ENCODE measurements at places on chromosomes 3 and 15. TPM values are rescaled to one million over a fixed set of nuclear protein-coding genes. Genes with fewer than 3 reads are reported as not detected.
A peak's percentile ranks its signal among the peaks of the same experiment; 100 is the strongest.

GRCh38 chr3:181363231-181363630 lies 348.5 kb upstream of the SOX2 start:
- DNase-seq, result no peak

- DNase-seq, result no peak
Observed at GRCh38 chr15:31125061-31125460, 23.5 kb upstream of the TRPM1 start.

DNA sequence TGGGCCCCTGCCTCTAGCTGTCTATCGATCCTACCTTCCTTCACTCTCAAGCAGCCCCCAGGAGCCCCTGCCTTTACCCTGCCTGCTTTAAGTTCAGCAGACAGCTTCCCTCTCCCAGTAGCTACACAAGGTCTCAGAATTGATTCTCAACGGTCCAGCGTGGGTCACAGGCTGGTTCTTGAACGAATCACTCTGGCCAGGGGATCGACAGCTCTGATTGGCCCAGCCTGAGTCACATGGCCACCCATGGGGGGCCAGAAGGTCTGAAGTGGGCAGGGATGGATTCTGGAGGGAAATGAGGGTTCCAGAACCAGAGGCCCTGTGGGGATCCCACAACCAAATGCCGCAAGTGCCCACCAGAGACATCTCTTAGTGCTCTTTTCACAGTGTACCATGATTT lies 23.7 kb upstream of the CCDC174 start:
- no peak for DNase-seq

- DNase-seq, result no peak
Observed at GRCh38 chr15:76285241-76285825, 25.9 kb downstream of the ETFA start.

- no peak for DNase-seq
Observed at GRCh38 chr15:65730549-65731172, 61.4 kb downstream of the DENND4A start.

DNA sequence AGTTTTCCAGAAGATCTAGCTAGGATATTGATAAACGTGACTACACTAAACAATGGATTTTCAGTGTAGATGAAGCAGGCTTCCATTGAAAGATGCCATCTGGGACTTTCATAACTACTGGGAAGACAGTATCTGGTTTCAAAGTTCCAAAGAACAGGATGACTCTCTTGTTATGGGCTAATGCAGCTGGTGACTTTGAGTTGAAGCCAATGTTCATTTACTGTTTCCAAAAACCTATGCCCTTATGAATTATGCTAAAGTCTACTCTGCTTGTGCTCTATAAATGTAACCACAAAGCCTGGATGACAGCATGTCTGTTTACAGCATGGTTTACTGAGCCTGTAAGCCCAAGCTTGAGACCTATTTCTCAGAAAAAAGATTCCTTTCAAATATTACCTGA lies 245.4 kb downstream of the GBE1 start:
- DNase-seq, result no peak

- DNase-seq, result no peak
Observed at GRCh38 chr3:144018776-144019175, 47.2 kb downstream of the DIPK2A start.

DNA sequence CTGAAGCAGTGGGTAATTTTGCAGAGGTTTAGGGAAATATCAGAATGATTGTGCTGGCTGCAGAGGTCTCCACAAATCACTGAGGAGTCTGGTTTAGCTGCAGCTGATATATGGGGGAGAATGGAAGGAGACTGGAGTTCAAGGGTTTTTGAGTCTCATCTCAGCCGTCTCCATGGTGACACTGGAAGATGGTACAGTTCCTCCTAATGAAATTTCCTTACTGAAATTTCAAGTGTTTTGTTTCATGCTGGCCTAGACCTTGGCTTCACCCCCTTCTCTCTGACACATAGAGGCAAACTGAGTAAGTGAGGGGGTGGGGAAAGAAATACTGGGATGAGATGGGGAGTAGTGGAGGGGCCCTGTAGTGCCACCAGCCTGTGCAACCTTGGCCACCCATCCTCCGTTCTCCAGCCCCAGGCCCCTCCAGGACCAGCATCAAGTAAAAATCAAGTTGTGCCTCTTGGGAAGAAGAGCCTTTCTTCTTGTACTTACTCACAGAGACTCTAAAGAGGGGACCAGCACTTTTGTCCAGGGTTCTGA lies 17.8 kb upstream of the MORF4L1 start:
- DNase-seq, result no peak

- no peak for DNase-seq
Observed at GRCh38 chr3:182715006-182715405, 78.3 kb upstream of the ATP11B start.

- peak; percentile 69 for DNase-seq
Observed at GRCh38 chr3:43394041-43394554, 107.8 kb downstream of the SNRK start.

- DNase-seq, result no peak
Observed at GRCh38 chr15:38846346-38846745, 281.7 kb upstream of the RASGRP1 start.

GRCh38 chr15:87547470-87548181 lies 708.9 kb downstream of the NTRK3 start:
- no peak for DNase-seq

DNA sequence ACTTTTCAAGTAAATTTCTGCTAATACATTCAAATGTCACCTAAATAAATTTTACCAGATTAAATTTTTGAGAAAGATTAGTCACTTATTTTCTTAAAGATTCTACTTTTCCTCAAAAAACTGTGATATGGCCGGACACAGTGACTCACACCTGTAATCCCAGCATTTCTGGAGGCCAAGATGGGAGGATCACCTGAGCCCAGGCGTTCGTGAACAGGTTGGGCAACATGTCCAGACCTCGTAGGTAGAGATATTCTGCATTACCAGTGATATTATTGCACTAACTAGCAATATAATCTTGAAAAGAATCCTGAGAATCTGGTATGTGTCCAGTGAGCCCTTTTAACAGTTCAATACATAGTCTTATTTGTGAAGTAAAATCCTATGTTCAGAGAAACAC lies 61.7 kb downstream of the CBLB start:
- DNase-seq, result no peak

- no peak for DNase-seq
Observed at GRCh38 chr15:87712211-87712610, 544.3 kb downstream of the NTRK3 start.

- DNase-seq, result no peak
Observed at GRCh38 chr3:183777016-183777618, 48.3 kb downstream of the MAP6D1 start.

DNA sequence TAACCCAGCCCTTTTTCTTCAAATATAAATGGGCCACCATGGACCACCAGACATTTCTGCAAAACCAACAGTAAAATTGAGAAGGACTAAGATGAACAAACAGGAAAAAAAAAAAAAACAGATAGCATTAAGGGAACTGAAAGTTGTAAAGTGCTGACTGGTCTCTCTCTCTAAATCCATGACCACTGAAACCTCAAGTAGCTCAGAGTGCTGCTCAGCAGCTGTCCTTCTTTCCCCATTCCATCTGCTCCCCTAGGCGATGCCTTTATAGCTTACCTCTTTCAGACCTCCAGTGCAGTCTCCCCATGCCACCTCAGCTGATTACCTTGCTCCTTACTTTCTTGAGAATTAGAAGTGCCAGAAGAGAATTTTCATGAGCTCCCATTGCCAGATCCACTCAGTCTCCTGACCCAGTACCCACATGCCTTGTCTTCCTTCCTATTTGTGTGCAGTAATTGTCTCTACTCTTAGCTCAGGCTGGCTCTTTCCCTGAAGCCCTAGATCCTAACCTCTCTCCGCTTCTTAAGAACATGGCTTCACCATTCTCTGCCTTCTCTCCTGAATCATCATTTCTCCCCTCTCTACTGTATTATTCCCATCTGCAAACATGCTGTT lies 23.9 kb upstream of the XIRP1 start:
- DNase-seq, result no peak

- DNase-seq, result no peak
Observed at GRCh38 chr15:99574502-99574901, 8.7 kb downstream of the MEF2A start.

- DNase-seq, result no peak
Observed at GRCh38 chr15:36905908-36906307, 194.4 kb downstream of the MEIS2 start.

CCR3 gene
- polyA plus RNA-seq, result not detected

FOXB1 gene
- polyA plus RNA-seq, result not detected

PARP6 gene
- 60.5 TPM for polyA plus RNA-seq

CACNA2D2 gene
- 0.92 TPM for polyA plus RNA-seq

PRSS50 gene
- polyA plus RNA-seq, result 0.10 TPM

CCR1 gene
- polyA plus RNA-seq, result 3.1 TPM
